ENCODE measurements at places on chromosomes 1 and 21.

DNA sequence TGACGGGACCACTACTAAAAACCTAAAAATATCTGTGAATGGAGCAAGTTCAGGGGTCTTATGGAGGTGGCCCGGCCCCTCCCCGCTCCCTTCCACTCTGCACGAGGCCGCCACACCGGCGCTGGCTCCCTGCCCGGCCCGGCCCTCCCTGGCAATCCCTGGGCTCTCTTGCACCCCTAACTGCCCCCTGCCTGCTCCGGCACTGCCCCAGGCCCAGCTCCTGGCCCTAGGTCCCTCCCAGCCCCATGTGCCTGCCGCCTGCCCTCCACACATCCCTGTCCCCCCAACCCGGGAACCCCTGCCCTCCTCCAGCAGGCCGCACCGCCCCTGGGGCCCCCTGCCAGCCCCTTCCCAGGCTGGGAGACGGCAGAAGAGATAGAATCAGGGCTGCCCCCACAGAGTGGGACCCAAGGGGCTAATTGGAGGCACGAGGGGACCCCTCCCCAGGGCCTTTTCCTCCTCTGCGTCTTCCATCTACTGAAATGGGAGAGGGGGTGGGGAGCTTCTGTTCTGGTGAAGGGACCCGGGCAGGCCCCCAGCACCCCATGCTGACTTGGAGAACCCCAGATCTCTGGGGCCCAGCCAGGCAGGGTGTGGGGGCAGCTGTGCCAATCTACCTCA is 9.3 kb upstream of the CTRC start:
- no peak for DNase-seq

DNA sequence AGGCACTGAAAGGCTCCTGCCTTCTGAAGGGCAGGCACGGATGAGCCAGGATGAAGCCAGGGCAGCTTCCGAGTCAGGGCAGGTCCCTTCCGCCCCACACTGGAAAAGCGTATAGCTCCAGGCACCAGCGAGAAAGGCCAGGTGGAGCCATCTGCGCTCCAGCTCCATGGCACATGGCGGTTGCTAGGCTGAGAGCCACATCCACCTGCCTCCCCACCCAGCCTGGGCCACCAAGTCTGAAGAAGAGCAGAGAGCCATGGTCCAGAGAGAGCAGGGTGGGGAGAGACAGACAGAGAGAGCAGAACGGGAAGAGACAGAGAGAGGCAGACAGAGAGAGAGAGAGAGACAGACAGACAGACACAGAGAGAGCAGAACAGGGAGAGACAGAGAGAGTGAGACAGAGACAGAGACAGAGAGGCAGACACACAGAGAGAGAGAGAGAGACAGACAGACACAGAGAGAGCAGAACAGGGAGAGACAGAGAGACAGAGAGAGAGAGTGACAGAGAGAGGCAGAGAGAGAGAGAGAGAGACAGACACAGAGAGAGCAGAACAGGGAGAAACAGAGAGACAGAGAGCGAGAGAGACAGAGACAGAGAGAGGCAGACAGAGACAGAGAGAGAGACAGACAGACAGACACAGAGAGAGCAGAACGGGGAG is 5.2 kb downstream of the FNDC10 start:
- DNase-seq, result no peak

- no peak for DNase-seq
Measured at GRCh38 chr1:159239551-159240220, 35.0 kb downstream of the ACKR1 start.

- DNase-seq, result no peak
Measured at GRCh38 chr1:178962853-178963711, 62.6 kb upstream of the FAM20B start.

GRCh38 chr1:59415881-59416280 is 119.0 kb downstream of the FGGY start:
- no peak for DNase-seq

- no peak for DNase-seq
Measured at GRCh38 chr1:167738158-167738557, 16.4 kb downstream of the MPZL1 start.

GRCh38 chr1:193079187-193079586 is 19.8 kb downstream of the RO60 start:
- DNase-seq, result no peak

- DNase-seq, result no peak
Measured at GRCh38 chr1:183137782-183138181, 48.3 kb upstream of the LAMC2 start.
